Spinal cord (tissue), 10 donors: ENCODE measurements at places on chromosomes 1 and 21.
A peak's percentile ranks its signal among the peaks of the same experiment; 100 is the strongest.

GRCh38 chr1:32848354-32849063 lies 22.2 kb downstream of the FNDC5 start:
- DNase-seq, result no peak
- H3K36me3 ChIP-seq, result peaks cover 34% of the 10 kb centered on the region
- no peak overlapping the region for H3K4me3 ChIP-seq

DNA sequence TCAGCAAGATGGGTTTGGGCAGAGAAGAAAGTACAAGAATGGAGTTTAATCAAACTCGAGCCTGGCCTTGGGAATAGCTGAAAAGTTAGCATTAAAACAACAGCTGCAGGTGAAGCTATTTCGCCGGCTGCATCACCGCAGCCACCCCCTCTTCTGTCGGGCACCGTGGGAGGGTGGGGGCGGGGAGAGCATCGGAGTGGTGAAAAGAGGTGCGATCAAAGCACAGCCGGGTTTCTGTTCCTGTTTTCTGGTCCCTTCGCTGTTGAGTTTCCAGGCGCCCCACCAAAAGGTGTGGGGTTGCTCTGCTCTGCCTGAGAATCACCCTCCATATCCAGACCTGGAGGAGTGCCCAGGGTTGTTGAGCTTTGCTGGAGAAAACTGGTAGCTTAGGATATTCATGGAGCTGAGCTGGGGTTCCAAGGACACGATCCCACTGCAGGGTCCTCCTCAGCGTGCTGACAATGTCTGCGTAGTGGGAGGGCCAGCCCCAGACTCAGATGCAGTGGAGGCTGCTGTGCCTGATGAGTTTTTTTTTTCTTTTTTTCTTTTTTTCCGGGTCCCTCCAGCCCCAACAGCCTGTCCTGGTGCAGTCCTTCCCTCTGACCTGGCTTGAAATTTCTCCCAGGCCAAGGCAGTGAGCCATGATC lies 127.5 kb upstream of the C1orf174 start:
- no peak overlapping the region for H3K4me3 ChIP-seq

DNA sequence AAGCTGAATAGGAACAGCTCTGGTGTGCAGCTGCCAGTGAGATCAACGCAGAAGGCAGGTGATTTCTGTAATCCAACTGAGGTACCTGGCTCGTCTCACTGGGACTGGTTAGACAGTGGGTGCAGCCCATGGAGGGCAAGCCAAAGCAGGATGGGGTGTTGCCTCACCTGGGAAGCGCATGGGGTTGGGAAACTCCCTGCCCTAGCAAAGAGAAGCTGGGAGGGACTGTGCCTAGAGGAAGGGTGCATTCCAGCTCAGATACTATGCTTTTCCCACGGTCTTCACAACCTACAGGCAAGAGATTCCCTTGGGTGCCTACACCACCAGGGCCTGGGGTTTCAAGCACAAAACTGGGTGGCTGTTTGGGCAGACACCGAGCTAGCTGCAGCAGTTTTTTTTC lies 183.2 kb downstream of the DNM3 start:
- no peaks in the 10 kb centered on the region for H3K27me3 ChIP-seq
- no peak overlapping the region for H3K27ac ChIP-seq
- H3K36me3 ChIP-seq, result no peaks in the 10 kb centered on the region
- H3K4me1 ChIP-seq, result no peaks in the 10 kb centered on the region

DNA sequence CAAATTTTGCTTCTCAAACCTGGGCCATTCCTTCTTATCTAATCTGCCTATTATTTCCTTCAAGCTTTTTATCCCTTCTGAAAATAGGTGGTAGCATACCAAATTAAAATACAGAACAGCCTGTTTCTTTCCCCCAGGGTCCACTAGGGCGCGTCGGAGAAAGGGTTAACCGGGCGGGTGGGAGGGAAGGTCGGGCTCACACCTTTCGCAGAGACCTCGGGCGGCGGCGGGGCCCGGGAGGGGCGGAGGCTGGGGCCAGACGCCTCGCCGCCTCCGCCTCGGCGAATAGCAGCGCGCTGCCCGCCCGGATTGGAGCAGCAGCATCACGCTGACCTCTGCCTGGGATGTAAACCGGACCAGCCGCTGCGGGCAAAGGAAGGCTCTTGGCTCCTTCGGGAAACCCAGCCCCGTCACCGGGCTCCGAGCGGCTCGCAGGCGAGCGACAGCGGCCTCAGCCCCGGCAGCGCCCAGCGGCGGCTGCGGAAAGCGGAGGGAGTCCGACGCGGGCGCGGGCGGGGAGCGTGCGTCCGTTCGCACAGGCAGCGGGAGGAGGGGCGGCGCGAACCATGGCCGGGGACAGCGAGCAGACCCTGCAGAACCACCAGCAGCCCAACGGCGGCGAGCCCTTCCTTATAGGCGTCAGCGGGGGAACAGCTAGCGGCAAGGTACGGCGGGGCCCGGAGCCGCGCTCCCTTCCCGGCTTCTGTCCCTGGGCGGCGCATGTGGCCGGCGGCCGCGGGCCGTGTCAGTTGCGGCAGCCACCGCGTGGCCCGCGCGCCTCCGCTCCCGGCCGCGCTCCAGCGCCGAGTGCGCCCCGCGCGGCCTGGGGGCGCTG lies at the start of gene UCK2:
Gene UCK2 (plus strand): TSS at position 347 of the 835 bp plus-strand sequence. CDS start 220 bp downstream, at position 567.
- H3K27ac ChIP-seq, result peak within 1 kb of the TSS; percentile 88
- DNase-seq, result peak; percentile 92
- peak within 1 kb of the TSS; percentile 66 for H3K4me3 ChIP-seq
- H3K36me3 ChIP-seq, result no peaks in the 10 kb centered on the region

DNA sequence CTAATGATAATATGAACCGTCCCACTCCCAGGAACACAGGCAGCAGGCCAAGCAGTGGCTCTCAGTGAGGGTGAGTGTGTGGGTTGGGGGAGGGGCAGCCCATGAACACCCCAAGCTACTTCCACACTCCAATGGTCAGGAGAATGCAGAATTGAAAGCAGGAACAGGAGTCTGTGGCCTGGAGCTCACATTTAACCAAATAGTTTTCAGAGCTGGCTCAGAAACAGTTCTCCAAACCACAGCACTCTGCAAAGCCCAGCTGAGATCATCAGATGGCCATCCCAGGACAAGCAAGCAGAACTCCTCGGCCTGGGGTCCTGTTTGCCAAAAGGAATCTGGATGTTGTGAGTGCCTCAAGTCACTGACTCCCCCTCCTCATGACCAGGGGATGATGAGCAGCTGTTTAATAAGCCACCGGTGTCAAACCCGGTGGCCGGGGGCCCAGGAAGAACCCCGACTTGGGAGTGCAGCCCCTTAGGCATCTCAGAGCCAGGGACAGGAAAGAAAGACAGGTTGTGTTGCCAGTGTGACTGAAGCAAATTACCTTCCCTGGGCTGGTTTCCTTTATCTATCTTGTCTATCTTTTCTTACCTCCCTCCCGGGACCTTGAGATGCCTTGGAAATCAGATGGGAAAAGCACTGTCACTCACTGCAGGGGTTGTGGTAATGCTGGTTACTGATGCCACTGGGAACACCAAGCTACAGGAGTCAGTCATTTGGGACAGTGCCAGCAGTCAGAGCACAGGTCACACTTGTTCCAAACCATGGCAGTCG lies 20.4 kb downstream of the DEGS1 start:
- DNase-seq, result peak; percentile 20
- peaks cover 14% of the 10 kb centered on the region for H3K4me1 ChIP-seq
- H3K27ac ChIP-seq, result no peak overlapping the region
- H3K27me3 ChIP-seq, result no peaks in the 10 kb centered on the region
- H3K4me3 ChIP-seq, result no peak overlapping the region

DNA sequence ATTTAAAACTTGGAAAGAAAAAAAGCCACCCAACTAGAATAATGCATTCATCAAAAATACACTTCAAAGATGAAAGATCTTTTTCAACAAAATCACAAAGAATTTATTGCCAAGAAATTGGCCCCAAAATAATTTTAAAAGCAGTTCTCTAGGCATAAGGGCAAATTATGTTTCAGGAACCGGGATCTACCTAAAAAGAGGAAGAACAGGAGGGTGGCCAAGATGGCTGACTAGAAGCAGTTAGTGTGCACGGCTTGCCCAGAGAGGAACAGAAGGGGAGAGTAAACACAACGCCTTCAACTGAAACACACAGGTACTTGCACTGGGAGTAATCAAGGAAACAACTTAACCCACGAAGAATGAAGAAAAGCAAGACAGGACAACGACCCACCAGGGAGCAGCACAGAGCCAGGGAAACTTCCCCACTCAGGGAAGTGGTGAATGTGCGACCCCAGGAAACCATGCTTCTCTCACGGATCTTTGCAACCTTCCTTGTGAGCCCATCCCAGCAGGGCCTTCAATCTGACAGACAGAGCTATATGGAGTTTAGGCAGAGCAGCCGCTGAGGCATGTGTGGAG lies 46.1 kb downstream of the ACKR1 start:
- H3K4me1 ChIP-seq, result no peaks in the 10 kb centered on the region
- DNase-seq, result no peak
- H3K36me3 ChIP-seq, result no peaks in the 10 kb centered on the region
- H3K4me3 ChIP-seq, result no peak overlapping the region
- H3K27ac ChIP-seq, result no peak overlapping the region
